ENCODE measurements at places on chromosomes 12 and 14.

DNA sequence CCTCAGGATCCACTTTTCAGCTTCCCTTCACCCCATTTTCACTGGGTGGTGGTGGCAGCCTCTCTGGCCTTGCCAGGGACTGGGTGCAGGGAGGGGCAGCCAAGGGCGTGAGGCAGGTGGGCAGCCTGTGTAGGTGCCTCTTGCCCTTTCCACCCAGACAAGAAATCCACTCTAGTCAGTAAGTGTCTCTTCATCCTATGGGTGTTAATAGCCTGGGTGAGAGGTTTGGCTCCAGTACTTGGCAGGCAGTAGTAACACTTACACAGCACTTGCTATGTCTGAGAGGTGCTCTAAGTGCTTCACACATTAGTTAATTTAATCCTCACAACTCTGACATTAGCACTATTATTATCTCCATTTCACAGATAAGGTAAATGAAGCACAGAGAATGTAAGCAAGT is 171.9 kb downstream of the EMP1 start:
- no peak for DNase-seq

- no peak for DNase-seq
These were observed 35.8 kb downstream of the CCNK start for GRCh38 chr14:99516871-99517642.

GRCh38 chr12:39931857-39932256 is 174.0 kb downstream of the SLC2A13 start:
- peak; percentile 67 for DNase-seq

GRCh38 chr14:93050761-93051160 is 65.0 kb downstream of the ITPK1 start:
- DNase-seq, result no peak

GRCh38 chr12:112112409-112113133 is 4.0 kb upstream of the NAA25 start:
- DNase-seq, result no peak

GRCh38 chr14:105340821-105341733 is 26.5 kb downstream of the PACS2 start:
- no peak for DNase-seq

DNA sequence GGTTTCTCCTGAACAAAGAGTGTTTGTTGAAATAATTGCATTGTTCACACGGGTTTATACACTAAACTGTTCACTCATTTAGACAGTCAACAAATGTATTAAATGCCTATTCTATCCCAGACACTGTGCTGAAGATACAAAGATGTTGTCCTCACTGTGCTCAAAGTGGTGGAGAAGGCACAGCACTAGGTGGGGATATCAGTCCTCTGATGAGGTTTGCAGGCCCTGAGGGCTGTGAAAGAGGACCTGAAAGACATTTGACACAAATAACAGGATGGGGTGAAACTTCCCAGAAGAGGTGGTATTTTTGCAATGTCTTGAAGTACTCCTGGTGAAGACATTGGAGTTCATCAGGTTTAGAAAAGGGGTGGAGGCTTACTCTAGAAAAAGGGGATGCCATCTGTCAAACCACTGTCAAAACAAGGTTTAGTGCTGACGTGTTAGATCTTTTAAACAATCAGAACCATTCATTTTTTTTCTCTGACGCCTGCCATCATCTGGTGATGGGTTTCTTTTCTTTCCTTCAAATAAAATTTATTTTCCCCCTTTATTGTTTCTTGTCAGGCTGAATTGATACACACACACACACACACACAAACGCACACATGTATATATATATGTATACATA is 69.5 kb downstream of the ACSS3 start:
- no peak for DNase-seq

- peak; percentile 85 for DNase-seq
These were observed 61.5 kb downstream of the SPATS2 start for GRCh38 chr12:49428793-49429192.

GRCh38 chr14:89921346-89921745 is 33.2 kb downstream of the EFCAB11 start:
- DNase-seq, result no peak

GRCh38 chr12:18864900-18865561 is 127.1 kb downstream of the CAPZA3 start:
- DNase-seq, result peak; percentile 62
